Smooth muscle cell of trachea (primary cell): ENCODE measurements at places on chromosomes 3 and 15. TPM values are rescaled to one million over a fixed set of nuclear protein-coding genes. Genes with fewer than 3 reads are reported as not detected.

Gene GOLGA8G
- not detected in 2 replicates for total RNA-seq

Gene ZIC1
- total RNA-seq: not detected in 2 replicates

Gene CLRN1
- not detected in 2 replicates for total RNA-seq

Gene SNTN
- total RNA-seq: not detected in 2 replicates

Gene ZBTB47
- 24.1 and 59.7 TPM in 2 replicates for total RNA-seq

Gene CKMT1A
- not detected in 2 replicates for total RNA-seq

Gene ECT2
- 15.9 and 58.6 TPM in 2 replicates for total RNA-seq

Gene CPNE9
- not detected in 2 replicates for total RNA-seq

Gene SLC28A2
- total RNA-seq: not detected in 2 replicates

Gene CADPS
- 3.8 and 7.4 TPM in 2 replicates for total RNA-seq

Gene AGBL1
- not detected in 2 replicates for total RNA-seq
